ENCODE measurements at places on chromosomes 2 and 18. TPM values are rescaled to one million over a fixed set of nuclear protein-coding genes. Genes with fewer than 3 reads are reported as not detected.

DNA sequence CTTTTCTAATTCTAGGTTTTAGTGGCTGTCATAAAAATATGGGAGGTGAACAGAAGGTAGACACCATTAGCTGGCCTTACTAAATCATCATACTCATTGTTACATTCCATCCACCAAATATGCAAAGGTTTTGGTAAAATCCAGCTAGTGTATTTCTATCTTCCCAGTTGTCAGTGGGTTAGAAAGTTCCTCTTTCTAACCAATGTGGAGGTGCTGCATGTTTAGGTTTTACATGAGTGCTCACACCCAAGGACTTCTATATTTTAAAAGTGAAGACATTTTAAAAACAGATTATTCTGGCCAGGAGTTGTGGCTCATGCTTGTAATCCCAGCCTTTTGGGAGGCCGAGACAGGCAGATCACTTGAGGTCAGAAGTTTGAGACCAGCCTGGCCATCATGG, 5.9 kb downstream of the ALPP start:
- H3K4me1 ChIP-seq, result no peaks in the 10 kb centered on the region
- DNase-seq, result no peak
- H3K27me3 ChIP-seq, result no peaks in the 10 kb centered on the region
- no peak overlapping the region for H3K4me3 ChIP-seq

DNA sequence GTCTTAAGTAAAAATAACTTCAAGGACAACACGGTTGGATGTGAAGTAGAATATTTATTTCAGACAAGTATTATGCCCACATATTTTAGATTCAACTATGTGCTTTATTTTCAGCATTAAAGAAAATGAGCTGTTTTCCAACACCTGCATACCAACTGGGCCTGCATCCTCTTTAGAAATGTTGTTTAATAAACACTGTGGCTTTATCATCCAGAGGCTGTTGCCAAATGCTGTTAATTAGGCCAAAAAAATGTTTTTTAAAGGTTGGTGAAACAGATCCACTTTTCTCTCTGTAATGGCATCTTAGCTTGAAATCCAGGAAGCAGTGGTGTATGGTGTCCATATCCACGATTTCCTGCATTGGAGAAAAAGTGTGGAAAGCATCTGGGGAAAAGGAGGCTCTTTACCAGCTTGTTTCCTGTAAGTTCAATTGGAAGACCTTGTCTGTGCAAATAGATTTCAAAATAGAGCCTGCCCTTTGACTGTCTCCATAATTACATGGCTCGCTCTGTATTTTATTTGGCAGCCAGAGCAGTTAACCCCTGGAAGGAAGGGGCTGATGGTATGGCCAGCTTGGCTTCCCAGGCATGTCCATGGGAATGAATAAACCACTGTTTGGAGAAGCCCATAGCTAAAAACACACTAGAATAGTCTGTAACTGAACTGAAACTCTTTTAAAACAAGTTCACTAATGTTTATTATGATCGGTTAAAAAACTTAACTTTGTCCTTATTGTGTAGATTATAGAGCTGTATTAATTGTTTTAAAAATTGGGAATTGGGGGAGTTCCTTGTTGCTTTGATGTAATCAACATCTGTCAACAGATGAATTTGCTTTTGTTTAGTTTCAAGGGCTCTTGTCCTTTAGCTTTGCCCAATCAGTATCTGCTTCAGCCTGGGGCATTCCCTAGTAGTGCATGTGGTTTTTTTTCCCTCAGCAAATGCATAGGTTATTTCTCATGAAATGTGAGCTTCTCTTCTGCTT, 33.0 kb upstream of the DLX1 start:
- H3K27ac ChIP-seq, result no peak overlapping the region
- no peak overlapping the region for H3K4me3 ChIP-seq
- H3K27me3 ChIP-seq, result no peaks in the 10 kb centered on the region

DNA sequence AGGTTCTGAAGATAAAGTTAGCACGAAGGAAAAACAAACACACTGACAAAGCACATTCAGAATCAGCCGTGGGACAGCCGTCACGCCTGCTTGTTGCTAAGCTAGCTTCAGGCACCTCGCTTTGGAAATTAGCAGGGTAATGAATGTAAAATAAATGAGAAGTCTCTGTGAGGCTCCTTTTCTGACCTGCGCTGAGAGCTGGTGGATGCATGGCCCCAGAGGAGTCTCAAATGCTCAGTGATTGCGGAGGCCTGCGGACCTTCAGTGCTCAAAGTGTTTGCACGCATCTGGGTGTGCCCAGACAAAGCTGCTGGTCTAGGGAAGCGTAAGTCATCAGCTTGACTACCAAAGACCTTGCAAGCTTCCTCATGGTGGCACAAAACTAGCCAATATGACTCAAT, 50.6 kb downstream of the CD8B2 start:
- no peak for DNase-seq
- peaks cover 4% of the 10 kb centered on the region for H3K27me3 ChIP-seq
- peaks cover under 1% of the 10 kb centered on the region for H3K4me1 ChIP-seq
- no peak overlapping the region for H3K4me3 ChIP-seq

- H3K36me3 ChIP-seq, result no peaks in the 10 kb centered on the region
- peak overlapping the region; percentile 22 for H3K4me3 ChIP-seq
These were observed 35.7 kb downstream of the CDC42EP3 start for GRCh38 chr2:37635504-37636380.

DNA sequence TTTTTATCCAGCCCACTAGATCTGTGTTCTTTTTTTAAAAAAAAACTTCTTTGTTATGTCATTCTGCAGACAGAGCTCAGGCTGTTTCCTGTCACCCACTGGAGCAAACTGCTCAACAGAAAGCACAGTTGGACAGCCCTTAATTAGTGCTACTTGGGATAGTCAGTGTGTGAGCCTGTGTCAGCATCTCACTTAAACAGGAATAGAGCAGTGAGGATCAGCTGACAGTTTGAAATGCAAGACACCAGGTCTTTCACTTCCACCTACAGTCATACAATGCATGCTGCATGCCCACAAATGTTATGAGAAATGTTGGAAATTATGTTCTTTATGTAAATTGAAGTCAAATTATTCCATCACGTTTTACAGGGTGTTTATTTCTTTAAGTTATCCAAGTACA, 174.9 kb downstream of the NR4A2 start:
- DNase-seq, result no peak
- H3K4me3 ChIP-seq, result no peak overlapping the region
- H3K36me3 ChIP-seq, result no peaks in the 10 kb centered on the region
- H3K27me3 ChIP-seq, result no peaks in the 10 kb centered on the region

DNA sequence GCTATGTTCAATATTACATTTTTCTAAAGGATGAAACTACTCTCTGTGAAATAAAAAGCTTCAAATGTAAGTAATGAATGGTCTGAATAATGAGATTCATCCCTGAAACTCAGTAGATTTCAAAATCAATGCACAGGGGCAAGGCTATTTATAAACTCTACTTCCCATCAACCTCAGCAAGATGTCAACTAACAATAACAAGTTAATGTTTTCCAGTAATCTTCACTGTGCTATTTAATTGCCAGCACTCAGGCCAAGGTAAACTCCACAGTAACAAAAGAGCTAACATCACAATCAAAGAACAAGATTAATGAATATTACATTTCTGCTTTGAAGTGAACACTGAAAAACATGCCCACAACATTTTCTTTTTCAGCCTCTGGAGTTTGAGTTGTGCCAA, 144.3 kb upstream of the ZFP36L2 start:
- no peak for DNase-seq
- no peaks in the 10 kb centered on the region for H3K4me1 ChIP-seq
- no peaks in the 10 kb centered on the region for H3K27me3 ChIP-seq
- H3K36me3 ChIP-seq, result no peaks in the 10 kb centered on the region

- no peak for DNase-seq
- H3K4me3 ChIP-seq, result no peak overlapping the region
- no peaks in the 10 kb centered on the region for H3K4me1 ChIP-seq
These were observed 81.6 kb downstream of the AOX1 start for GRCh38 chr2:200667413-200667812.

GRCh38 chr2:241351640-241352031, 4.4 kb upstream of the FARP2 start:
- no peak overlapping the region for H3K4me3 ChIP-seq
- H3K27ac ChIP-seq, result no peak overlapping the region
- peaks cover 50% of the 10 kb centered on the region for H3K36me3 ChIP-seq

GRCh38 chr2:68831686-68832232, 39.4 kb downstream of the BMP10 start:
- H3K36me3 ChIP-seq, result peaks cover 3% of the 10 kb centered on the region
- peak overlapping the region; percentile 21 for H3K27ac ChIP-seq

DNA sequence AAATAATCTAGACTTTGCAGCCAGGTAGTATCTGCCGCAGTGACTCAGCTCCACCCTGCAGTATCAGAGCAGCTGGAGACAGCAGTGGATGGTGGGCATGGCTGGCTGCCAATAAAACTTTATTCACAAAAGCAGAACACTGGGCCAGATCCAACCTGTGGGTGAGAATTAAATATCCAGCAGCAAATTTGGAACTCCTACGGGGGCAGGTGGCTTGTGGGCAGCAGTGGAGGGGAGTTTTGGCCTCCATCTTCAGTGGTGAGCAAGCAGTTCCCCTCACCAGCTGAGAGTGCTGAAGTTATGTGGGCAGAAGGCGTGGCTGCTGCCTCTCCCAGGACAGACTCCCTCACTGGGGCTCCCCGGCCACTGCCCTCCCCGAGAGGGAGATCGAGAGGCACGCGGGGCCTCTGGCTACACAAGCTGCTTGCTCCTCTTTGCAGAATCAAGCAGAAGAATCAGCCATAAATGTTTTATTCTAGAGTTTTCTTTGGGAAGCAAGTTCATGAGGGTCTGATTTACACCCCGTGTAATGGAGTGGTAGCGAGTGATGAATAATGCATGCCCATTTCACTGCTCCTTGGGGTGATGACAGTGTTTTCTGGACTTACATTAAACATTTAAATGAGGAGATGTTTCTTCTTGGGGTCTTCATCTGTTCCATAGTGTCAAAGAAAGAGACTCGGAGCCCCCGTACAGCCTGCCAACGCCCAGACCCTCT, 204.3 kb downstream of the SEPTIN10 start:
- H3K4me3 ChIP-seq, result no peak overlapping the region
- no peaks in the 10 kb centered on the region for H3K4me1 ChIP-seq
- DNase-seq, result no peak
- H3K27ac ChIP-seq, result no peak overlapping the region
- H3K27me3 ChIP-seq, result no peaks in the 10 kb centered on the region

GRCh38 chr2:206418968-206419367, 24.4 kb upstream of the ADAM23 start:
- DNase-seq, result no peak
- H3K27ac ChIP-seq, result no peak overlapping the region
- H3K27me3 ChIP-seq, result no peaks in the 10 kb centered on the region
- H3K36me3 ChIP-seq, result no peaks in the 10 kb centered on the region
- no peaks in the 10 kb centered on the region for H3K4me1 ChIP-seq

GRCh38 chr18:12686100-12686499, 16.4 kb downstream of the CEP76 start:
- no peaks in the 10 kb centered on the region for H3K27me3 ChIP-seq
- no peaks in the 10 kb centered on the region for H3K4me1 ChIP-seq
- H3K4me3 ChIP-seq, result no peak overlapping the region
- DNase-seq, result no peak
- H3K36me3 ChIP-seq, result no peaks in the 10 kb centered on the region

The PSD4 gene
- 100.0 TPM for total RNA-seq

The RNF152 gene
- 0.20 TPM for total RNA-seq

The IL36A gene
- not detected for total RNA-seq
